MCF 10A (cell line): ENCODE measurements at places on chromosomes 3 and 15. TPM values are rescaled to one million over a fixed set of nuclear protein-coding genes. Genes with fewer than 3 reads are reported as not detected.

Gene PLA1A
- not detected in 2 replicates for total RNA-seq

Gene SLC51A
- not detected in 2 replicates for total RNA-seq

DNA sequence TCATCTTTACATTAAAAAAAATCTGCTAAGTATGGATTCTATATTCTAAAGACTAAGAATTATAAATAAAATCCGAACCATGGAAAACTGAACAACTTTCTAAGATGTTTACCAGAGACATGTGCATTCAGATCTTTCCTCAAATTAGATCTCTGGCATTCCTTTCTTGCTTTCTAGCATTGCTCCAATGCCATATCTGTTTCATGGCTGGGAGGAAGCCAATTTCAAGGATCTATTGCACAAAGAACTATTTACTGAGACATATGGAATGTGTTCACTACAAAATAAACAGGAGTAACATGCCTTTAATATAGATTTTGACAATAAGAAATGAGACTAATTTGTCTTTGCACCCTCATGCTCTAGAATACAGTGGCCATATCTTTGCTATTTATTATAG is 45.1 kb upstream of the NANOGP8 start:
- no peak for DNase-seq

- peak; percentile 72 for DNase-seq
These were observed 12.4 kb downstream of the LAMP3 start for GRCh38 chr3:183149915-183150750.

DNA sequence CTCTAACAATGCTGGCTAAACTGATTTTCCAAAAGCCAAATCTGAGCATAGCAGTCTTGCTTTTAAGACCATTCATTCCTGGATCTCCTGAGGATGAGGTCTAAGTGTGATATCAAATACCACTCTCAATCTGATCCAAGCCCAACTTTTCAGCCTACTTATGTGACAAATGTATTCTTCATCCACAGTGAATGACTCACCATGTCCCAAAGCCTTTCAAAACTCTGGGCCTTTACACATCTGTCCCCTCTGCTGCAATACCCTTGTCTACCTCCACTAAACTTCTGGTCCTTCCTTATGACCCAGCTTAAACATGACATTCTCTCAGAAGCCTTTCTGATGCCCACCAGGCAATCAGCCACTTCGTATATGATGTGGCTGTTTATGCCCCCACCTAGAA is 4.6 kb downstream of the ANAPC13 start:
- DNase-seq, result no peak

DNA sequence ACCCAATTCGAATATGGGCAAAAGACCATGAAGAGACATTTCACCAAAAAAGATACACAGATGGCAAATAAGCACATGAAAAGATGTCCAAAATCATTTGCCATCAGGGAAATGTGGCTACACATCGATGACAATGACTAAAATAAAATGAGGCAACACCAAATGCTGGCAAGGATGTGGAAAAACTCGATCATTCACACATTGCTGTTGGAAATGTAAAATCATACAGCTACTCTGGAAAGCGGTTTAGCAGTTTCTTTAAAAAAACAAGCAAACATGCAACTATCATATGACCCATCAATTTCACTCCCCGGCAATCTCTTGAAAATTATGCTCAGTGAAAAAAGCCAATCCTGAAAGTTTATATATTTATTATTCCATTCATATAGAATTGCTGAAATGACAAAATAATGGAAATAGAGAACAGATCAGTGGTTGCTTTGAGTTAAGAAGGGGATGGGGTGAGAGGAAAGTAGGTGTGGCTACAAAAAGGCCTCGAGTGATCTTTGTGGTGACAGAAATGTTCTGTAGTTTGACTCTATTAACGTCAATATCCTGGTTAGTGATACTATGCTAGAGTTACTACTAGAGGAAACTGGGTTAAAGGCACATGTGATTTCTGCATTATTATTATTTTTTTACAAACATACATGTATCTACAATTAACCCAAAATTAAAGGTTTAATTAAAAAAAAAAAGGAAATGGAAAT is 45.0 kb downstream of the DLG1 start:
- DNase-seq, result no peak

GRCh38 chr3:73603762-73604171 is 21.0 kb downstream of the PDZRN3 start:
- DNase-seq, result no peak

DNA sequence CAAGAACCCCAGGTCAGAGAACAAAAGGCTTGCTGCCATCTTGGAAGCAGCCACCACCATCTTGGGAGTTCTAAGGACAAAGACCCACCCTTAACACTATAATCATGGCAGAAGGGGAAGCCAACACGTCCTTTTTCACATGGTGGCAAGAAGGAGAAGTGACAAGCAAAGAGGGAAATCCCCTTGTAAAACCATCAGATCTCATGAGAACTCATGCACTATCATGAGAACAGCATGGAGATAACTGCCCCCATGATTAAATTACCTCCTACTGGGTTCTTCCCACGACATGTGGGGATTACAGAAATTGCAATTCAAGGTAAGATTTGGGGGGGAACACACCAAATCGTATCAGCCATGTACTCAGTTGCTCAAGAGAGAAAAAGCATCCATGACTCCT is 21.1 kb upstream of the GBE1 start:
- DNase-seq, result no peak

DNA sequence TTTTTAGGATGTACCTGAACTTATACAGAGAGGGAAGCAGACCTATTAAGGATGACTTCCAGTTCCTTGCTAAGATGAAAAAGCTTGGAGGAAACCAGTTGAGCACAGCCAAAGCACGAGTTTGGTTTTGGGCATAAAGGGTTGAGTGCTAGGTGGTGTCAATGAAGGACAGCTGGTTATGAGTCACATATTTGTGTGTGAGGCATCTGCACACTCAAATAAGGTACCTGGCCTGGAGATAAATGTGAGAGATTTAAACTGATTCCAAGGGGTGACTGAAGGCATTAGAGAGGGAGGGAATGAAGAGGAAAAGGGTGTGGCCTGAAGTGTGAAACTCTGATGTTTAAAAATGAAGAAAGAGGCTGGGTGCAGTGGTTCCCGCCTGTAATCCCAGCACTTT is 486.7 kb downstream of the DIPK2A start:
- DNase-seq, result no peak

- DNase-seq, result no peak
These were observed 66.5 kb downstream of the MRPL46 start for GRCh38 chr15:88400591-88401250.

- no peak for DNase-seq
These were observed 224.3 kb upstream of the SETMAR start for GRCh38 chr3:4078903-4079302.
